ENCODE measurements at places on chromosomes 1 and 21. TPM values are rescaled to one million over a fixed set of nuclear protein-coding genes. Genes with fewer than 3 reads are reported as not detected.
A peak's percentile ranks its signal among the peaks of the same experiment; 100 is the strongest.

BTBD19 gene
- 3.5 TPM for total RNA-seq

LPAR3 gene
- 16.2 TPM for total RNA-seq

DENND2D gene
- 1.8 TPM for total RNA-seq

OR10Z1 gene
- total RNA-seq: not detected

RNF223 gene
- not detected for total RNA-seq

DNA sequence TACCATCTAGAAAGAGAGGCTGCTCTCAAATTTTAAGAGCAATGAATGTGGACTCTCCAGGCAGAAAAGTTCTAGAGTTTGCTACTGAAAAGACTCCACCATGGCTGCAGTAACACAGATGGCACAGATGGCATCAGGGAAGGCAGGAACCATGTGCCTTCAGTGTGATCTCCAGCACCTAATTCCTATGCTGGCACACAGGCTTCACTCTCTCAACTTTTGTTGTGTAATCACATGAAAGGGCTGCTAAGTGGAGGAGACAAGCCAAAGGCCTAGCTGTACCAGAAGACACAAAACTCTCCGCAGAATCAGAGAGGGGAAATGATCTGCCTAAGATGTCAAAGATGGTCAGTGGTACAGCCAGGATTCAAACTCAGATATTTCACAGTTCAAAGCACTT, 31.1 kb downstream of the ERI3 start:
- no peak for DNase-seq

- DNase-seq: no peak
Measured at GRCh38 chr1:54885237-54885679, 1.7 kb downstream of the DHCR24 start.

GRCh38 chr1:166915941-166916340, 39.9 kb upstream of the TADA1 start:
- DNase-seq: no peak

DNA sequence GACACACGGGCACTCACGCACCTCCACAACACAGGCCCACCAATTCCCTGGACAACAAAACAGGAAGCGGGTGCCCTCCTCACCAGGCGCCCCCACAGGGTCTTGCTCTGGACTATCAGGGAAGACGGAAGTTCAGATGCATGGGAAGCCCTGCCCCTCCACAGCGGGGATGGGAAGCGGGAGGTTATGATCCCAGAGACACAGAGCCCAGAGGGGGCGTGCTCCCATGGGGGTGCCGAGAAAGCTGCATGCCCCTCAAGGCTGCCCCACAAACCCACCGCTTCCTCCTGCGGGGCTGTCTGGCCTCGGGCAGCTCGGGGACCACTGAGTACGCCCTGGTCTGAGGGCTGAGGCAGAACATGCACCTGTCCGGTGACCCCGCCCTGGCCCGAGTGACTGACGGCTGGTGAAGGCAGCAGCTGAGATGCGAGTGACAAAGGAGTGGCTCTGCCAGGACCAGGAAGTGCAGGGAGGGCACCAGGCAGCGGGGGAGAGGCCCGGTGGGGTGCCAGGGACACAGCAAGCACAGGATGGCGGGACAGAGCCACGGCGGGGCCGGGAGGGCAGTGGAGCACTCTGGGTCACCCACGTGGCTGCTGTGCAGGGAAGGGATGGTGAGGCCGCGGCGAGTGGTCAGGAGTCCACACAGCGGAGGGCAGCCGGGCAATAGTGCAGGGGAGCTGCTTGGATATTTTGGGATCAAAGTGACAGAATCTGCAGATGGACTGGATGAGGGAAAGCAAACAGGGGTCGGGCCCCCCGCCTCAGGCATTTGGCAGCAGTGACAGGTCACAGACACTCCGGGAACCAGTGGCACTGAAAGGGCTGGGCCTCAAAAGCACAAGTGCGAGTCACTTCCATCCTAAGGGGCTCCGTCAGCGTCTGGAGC, 18.6 kb downstream of the NADK start:
- DNase-seq: no peak

- no peak for DNase-seq
Measured at GRCh38 chr1:169550294-169550693, 36.0 kb downstream of the F5 start.

GRCh38 chr1:97070376-97070775, 348.8 kb downstream of the PTBP2 start:
- no peak for DNase-seq

GRCh38 chr1:225652729-225653462, at the start of gene ENAH:
TSS of gene ENAH (minus strand) at chr1:225653123. CDS start at chr1:225652690, 433 bp downstream.
- DNase-seq: peak; percentile 89

DNA sequence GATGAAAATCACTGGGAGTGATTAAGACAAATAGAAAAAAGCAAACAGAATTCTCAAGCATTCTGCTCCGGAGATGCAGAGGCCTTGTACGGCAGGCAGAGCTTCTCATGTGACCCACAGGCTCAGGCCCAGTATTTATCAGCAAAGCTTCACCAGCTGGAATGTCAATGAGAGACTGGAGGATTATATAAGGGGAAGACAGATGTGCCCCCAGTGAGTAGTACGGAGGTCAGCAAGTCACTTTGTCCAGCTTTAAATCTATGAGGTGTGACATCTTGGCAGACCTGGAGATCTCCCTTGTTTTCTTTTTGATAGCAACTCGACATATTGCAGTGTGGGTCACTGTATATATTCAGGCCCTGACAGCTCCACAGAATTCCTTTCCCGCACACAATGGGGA, 106.8 kb downstream of the HHIPL2 start:
- no peak for DNase-seq

GRCh38 chr1:109091078-109091838, 694 bp downstream of the TMEM167B start:
- no peak for DNase-seq

GRCh38 chr1:153481124-153481523, 20.7 kb upstream of the S100A7 start:
- no peak for DNase-seq

DNA sequence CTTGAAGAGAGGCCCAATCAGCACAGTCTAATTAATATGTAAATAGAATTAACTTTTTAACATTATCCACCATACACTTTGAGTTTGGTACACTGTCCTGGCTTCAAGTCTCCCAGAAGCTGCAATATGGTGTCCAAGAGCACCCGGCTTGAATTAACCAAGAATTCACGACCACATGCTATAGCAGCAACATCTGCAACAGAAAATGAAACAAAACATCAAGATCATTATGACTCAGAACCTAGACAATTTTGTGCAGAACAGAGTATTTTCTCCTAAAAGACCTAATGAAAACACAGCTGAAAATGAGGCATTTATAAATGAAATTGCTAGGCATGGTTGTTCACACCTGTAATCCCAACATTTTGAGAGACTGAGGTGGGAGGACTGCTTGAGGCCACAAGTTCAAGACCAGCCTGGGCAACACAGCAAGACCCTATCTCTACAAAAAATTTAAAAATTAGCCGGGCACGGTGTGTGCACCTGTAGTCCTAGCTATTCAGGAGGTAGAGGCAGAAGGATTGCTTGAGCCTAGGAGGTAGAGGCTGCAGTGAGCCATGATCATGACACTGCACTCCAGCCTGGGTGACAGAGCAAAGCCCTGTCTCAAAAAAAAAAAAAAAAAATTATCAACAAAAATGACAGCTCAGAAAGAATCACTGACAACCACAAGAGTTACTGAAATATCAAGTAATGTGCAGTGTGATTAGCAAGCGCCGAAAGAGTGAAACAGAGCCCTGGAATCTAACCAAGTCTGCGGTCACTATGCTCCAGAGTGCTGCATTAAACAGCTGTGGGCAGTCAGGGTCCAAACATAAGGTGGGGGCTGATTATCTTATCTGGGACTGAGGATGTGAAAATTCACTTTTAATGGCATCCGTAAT, 45.3 kb downstream of the HSF2BP start:
- no peak for DNase-seq

DNA sequence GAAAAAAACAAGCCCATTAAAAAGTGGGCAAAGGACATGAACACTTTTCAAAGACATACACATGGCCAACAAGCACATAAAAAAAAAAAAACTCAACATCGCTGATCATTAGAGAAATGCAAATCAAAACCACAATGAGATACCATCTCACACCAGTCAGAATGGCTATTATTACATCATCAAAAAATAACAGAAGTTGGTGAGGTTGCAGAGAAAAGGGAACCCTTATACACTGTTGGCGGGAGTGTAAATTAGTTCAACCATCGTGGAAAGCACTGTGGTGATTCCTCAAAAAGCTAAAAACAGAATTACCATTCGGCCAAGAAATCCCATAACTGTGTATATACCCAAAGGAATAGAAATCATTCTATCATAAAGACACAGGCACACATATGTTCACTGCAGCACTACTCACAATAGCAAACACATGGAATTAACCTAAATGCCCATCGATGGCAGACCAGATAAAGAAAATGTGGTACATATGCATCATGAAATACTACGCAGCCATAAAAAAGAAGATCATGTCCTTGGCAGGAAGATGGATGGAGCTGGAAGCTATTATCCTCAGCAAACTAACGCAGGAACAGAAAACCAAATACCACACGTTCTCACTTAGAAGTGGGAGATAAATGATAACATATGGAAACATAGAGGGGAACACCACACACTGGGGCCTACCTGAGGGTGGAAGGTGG, 70.1 kb downstream of the INTS7 start:
- no peak for DNase-seq

DNA sequence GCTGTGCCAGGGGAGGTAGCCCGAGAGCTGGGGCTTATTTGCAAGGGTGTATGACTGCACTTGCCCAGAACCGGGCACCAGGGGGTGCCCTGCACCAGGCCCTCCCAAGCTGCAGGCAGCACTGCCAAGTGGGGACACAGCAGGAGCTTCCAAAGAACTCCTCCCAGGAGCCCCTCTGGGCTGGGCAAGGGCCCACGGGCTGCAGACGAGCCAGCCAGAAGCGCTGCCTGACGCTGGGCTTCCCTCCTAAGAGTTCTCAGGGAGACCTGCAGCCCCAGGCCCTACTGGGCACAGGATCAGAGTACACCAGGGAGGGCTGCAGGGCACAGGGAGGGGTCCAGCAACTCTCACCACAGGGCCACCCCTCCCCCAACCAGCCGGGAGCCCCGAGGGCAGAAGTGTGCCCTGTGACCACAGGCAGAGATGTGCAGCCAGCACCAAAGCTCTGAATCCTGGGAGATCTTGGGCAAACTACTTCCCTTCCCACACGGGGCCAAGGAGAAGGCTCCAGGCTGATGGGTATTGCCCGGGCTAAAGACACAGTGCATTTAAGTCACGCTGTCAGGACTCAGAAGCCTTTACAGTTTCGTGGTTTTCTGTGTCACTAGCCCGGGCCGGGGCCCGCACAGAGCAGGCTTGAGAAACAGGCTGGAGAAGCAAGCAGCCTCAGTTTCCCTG, 63.4 kb downstream of the KCNAB2 start:
- no peak for DNase-seq

GRCh38 chr21:33039536-33039935, 13.8 kb downstream of the OLIG2 start:
- DNase-seq: no peak

- no peak for DNase-seq
Measured at GRCh38 chr1:30471307-30471706, 252.1 kb downstream of the MATN1 start.

DNA sequence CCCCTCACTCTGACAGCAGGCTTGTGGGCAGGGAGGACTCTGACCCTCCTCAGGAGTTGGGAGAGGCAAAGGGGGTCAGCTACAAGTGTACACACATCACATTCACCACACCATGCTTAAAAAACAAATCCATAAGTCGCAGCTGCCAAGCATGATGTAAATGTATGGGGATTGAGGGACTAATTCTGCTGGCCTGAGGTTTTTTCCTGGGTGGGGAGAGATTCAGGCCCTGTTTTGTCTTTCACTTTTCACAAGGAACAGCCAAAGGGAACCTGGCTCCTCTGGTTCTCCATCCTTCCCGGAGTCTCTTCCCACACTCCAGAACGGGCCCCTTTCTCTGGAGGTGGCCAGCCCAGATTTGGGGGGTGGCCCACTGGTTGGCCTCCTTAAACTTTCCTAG, 1.3 kb upstream of the MTARC2 start:
- no peak for DNase-seq

GRCh38 chr1:168148916-168149315, 12.2 kb upstream of the GPR161 start:
- DNase-seq: no peak

DNA sequence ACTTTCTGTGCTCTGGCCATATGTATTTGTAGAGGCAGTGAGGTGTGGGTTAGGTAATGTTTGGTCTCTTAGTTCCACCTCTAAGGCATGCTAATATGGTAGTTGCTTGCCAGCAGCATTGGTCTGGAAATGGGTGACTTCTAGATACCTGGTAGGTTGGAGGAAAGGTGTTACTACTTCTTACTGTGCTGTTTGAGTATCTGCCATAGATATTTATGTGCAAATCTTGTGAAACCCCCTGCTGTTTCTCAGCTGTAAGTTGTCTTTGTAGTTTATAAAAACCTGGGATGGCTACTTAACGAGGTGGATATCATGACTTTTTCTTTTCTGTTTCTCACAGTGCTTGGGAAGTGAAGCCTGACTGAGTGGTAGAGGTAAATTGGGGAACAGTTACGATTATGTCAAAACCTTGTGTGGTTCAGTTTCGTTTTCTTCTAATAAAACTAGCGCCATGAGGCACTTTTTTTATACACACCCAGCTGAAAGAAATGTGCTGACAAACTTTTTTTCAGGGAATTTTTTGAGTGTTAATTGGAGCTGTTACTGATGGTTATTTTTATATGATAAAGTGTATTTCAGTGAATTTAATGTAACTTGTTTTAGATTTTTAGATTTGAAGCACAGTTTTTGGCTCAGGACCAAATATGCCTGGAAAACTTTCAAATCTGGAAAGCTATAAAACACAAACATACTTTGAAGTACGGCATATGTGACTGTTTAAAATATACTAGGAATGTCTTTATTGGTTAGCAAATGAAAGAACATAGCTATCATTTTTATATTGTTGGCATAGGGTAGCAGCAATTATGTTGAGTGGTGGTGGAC, 42.1 kb downstream of the CAMSAP2 start:
- DNase-seq: no peak

DNA sequence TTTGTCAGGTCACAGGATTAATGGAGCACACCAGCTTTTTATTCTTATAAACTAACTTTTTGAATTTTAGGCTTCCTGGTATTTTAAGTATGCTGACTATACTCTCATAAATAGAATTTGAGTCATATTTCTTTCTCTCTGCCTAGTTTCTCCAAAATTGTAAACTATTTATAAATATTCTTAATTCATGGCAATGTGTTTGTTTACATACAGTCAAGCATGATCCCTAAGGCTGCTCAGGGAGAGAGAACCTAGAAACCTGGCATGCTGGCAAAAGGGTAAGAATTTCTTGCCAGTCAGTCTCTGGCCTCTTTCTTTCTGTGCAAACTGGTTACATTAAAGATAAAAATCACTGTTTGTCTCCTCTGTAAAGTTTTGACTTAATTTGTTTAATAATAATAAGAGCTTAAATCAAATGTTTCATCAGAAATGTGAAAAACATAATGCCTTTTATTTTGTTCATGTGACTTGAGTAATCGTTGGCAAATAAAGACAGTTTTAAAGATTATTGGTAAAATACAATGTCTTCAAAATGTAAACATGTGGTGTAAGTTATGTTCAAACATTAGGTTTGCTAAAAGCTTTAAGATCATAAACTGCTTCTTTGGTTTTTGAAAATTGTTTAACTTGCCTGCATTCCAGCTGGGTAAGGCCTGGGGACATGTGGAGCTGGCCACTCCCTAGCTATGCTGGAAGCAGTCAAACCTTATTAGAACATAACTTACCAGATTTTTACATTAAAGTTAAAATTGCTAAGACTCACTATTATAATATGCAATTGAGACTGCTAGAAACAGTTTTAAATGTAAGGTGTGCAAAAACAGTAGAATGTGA, 1401.7 kb downstream of the NCAM2 start:
- no peak for DNase-seq
